Kasumi-1 (cell line): ENCODE measurements at places on chromosomes 2 and 18.

DNA sequence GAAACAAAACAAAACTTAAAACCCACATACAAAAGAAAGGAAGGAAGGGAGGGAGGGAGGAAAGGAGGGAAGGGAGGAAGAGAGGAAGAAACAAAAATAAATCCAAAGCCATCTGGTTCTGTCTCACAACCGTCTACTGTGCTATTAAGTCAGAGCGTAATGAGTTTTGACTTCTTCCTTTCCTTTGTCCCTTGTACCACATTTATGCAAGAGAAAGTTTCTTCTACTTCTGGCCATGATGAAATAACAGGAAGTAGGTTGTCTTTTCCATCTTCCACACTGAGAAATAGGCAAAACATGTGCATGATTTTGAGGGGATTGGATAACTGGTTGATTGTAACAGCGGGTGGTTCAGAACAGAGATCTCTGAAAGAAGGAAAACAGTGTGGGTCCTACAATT is 121.4 kb downstream of the CTAGE1 start:
- peak; percentile 21 for DNase-seq

DNA sequence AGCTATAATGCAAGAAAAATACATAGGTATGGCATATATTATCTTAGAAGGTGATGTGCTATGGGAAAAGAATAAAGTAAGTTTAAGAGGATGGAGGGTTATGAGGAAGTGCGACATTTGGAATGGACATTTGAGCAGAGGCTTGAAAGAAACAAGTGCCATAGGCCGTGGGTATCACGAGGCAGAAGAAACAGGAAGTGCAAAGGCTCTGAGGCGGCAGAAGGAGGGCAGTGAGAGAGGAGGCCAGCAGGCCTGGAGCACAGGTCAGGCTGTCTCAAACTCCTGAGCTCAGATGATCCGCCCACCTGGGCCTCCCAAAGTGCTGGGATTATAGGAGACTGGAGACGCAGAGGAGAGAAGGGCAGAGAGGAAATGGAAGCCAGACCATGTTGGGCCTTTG is 40.7 kb upstream of the EPHA4 start:
- DNase-seq, result no peak

DNA sequence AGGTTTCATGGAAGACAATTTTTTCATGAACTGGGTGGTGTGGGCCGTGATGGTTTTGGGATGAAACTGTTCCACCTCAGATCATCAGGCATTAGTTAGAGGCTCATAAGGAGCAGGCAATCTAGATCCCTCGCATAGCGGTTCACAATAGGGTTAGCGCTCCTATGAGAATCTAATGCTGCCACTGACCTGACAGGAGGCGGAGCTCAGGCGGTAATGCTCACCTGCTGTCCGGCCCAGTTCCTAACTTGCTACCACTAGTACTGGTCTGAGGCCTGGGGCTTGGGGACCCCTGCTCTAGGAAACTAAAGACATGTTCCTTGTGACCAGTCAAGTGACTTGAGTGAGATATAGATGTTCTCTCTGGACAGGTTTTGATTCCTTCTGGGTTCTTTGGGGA is 49.2 kb downstream of the OXER1 start:
- no peak for DNase-seq

GRCh38 chr2:100235581-100235980 is 86.7 kb downstream of the LONRF2 start:
- no peak for DNase-seq

- DNase-seq, result no peak
Observed at GRCh38 chr2:36455011-36455410, 99.4 kb downstream of the CRIM1 start.

GRCh38 chr2:169093535-169093934 is 24.2 kb downstream of the DHRS9 start:
- DNase-seq, result no peak

DNA sequence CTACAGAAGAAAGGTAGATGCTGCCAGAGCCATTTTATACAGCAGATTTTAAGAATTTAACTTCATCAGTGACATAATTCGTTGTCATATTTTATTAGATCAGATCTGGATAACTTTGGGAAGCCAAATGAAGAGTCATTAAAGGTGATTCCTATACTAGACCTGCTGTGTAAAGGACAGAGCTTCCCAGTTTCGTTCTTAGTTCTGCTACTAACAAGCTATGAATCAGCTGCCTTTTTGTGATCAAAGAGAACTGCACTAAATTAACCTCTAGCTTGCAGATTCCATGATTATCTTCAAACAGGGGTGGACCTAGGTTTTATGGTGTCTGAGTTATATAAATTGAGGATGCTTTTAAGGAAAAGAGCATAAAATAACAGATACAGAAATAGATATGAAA is 926.5 kb upstream of the ACVR2A start:
- no peak for DNase-seq
